Stimulated activated CD8-positive, alpha-beta memory T cell treated with anti-CD3 and anti-CD28 coated beads, Interleukin-15, amount 100 ng/mL, for 1 hour (primary cell): ENCODE measurements at places on chromosomes 5 and 9.

DNA sequence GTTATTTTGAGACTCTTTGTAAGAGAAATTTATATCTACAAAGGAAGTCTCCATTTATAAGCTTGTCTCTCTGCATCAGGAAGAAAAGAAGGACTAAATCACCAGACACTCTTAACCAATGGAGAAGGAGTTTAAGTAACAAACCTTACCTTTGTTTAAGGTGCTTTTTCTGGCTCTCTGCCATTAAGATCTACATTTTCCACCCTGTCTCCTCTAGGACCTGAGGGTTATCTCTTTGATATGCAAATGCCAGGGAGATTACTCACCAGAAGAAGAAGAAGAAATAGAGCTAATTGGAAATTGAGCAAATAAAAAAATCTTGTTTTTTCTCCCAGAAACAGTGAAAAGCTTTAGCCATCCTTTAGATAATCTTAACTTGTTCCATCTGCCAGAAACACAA lies 60.9 kb downstream of the CDKN2A start:
- DNase-seq: no peak

- no peak for DNase-seq
These were observed 95.5 kb downstream of the PDE8B start for GRCh38 chr5:77305956-77306355.

DNA sequence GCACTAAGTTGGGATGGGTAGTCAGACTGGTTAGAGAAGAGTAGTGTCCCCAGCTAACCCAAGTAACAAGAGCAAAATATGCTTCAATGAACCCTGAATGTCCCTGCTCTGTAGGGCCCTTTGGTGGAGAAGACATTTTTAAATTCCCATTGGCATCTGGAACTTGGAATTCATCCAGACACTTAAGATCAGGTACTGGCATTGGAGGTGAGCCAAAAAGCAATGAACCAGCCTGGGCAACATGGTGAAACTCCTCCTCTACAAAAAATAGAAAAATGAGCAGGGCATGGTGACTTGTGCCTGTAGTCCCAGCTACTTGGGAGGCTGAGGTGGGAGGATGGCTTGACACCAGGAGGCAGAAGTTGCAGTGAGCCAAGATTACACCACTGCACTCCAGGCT lies 58.9 kb upstream of the ZNF618 start:
- DNase-seq: no peak

DNA sequence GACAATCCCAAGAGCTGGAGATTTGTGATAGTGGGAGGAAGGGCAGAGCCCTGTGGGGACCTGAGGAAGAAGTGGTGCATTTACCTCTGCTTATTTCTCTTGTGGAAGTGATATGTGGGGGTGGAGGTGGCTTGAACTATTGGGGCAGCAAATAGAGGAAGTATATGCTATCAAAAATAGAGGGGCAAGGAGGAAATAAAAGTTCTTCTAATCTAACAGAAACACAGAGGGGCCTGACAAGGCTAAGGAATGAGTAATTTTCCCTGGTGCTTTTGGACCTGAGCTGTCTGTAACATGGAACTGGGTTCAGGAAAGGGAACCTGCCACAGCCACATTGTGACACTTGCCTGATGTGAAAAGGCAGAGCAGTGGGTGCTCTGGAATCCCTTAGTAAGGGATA lies 378.6 kb upstream of the KLF4 start:
- DNase-seq: no peak

GRCh38 chr5:21680196-21680595 lies 1172.9 kb downstream of the CDH12 start:
- no peak for DNase-seq

- no peak for DNase-seq
These were observed 50.8 kb upstream of the CTNNA1 start for GRCh38 chr5:138702166-138703077.

DNA sequence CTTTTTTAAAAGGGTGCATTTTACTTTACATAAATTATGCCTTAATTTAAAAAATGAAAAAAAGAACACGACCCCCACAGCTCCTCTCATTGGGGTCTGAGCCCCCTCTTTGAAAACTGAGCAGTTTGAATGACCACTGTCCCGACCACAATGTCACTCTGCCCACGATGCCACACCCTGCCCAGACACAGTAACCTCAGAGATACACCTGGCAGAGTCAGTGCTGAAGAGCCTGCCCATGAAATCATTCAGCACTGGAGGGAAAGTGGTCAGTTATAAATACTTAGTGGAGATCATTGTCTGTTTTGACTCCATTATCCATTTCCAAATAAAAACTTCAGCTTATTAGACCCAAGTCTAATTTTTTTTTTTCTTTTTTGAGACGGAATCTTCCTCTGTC lies 49.3 kb downstream of the DNAJC21 start:
- DNase-seq: no peak

DNA sequence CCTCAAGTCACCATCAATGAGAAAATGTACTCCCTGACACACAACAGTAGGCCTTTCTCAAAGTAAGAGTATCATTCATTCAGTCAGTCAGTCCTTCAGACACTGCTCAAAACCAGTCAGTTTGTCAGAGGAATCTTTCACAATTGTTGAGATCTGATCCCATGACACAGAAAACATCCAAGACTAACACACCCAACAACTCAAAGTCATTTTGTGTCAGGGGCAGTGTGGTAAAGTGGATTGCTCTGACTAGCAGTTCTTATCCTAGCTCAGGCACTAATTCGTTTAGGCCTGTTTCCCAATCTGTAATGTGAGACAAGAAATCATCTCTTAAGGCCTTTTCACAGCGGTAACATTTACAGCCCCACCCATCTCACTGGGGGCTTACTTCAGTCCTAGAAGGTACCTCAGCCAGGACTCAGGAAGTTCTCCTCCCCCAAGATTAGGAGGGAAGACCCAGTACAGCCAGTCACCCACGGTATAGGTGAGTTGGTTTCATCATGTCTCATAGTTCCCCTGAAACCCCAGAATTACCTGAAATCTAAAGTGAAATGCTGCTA lies 31.9 kb downstream of the SH3TC2 start:
- no peak for DNase-seq

- DNase-seq: no peak
These were observed 39.2 kb downstream of the MARCHF11 start for GRCh38 chr5:16140417-16140816.

DNA sequence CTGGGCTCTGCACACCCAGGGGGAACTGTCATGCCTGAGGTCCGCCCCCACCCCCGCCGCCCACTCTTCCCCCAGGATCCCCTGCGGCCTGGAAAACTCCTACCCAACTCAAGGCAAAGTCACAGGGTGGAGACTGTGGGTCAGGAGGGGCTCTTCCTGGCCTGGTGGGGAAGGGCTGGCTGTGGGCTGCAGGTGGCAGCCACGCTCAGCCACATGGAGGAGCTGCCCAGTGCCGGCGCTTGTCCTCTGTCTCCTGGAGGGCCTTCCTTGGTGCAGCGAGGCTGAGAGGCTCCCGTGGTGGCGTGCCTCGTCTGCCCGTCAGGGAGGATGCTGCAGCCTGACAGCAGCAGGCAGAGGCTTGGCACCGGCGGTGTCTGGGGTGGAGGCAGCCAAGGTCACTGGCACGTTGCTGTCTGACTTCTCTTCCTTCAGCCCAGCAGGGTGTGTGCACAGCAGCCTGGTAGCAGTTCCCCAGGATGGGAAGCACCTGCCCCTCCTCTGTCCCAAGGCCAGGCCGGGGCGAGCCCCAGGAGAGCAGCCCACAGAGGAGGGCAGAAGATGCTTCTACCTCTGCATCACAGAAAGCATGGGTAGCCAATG lies 78.1 kb downstream of the ADAMTS2 start:
- DNase-seq: no peak

- DNase-seq: no peak
These were observed 23.4 kb downstream of the UBLCP1 start for GRCh38 chr5:159286420-159287035.

DNA sequence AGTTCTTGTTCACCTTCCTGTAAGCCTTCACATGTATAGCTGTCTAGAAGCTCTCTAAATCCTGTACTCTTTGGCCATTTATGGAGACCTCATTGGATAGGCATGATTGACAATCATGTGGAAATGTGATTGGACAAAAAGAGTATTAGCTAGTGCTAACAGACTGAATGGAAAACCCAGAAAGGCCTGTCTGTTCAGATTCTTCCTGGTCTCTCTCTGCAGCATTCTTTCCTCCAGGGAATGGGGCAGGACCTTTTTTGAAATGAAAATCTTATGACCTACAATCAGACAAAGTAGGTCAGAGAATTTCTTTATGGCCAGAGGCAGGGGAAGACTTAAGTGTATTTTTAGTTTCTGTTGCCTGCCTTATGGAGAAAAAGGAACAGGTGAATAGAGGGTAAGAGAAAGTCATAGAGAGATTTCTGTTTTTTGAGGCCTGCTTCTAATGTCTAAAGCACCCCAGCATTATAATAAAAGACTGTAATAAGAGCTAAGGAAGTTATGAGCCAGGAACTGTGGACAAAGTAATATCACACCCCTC lies 152.4 kb upstream of the CCDC152 start:
- DNase-seq: no peak

DNA sequence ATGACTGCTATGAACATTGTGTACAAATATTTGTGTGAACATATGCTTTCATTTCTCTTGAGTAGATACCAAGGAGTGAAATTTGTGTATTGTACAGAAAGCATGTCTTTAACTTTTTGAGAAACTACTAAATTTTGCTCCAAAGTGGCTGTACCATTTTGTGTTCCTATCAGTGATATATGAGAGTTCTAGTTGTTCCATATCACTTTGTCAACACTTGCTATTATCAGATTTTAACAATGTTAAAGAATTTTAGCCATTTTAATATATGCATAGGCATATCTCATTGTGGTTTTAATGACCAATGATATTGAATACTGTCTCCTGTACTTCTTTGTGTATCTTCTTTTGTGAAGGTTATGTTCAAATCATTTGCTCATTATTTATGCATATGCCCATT lies 142.9 kb upstream of the NR3C1 start:
- no peak for DNase-seq

GRCh38 chr5:82873452-82873851 lies 203.7 kb downstream of the TMEM167A start:
- no peak for DNase-seq

- DNase-seq: no peak
These were observed 46.8 kb downstream of the NIPSNAP3B start for GRCh38 chr9:104810421-104811339.

GRCh38 chr9:80061096-80061495 lies 489.3 kb downstream of the TLE4 start:
- DNase-seq: no peak

DNA sequence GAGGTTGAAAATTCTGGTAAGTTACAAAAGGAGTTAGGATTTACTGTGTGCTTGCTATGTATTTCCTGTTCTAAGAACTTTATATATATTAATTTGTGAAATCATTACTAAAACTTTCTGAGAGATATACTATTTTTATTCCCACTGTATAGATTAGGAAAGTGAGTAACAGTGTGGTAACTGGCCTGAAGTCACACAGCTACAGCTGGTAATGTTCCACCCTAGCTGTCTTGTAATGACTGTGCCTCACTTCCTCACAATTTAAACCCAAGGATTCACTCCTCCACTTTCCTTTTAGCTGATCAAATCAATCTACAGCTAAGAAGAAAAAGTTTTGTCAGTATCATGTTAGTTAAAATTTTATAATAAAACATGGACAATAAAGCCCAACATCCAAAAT lies 278.8 kb downstream of the GAS1 start:
- no peak for DNase-seq

- peak; percentile 35 for DNase-seq
These were observed 709 bp downstream of the ELL2 start for GRCh38 chr5:95960667-95961616.

DNA sequence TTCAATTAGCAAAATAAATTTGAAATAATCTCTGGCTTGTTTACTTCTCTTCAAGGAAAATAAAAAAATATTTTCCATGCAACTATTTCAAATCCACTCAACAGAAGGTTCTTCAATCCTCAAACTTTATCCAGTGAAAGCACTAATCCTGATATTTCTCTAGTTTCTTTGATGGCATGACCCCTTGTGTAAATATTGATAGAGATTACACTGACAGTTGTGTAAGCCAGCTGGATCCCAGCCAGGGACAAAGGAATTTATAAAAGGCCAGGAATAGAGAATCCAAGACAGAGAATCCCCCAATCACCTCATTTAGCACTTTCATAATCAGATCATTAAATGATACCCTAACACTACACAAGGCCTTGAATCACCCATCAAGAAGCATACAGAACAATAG lies 135.2 kb downstream of the GNA14 start:
- no peak for DNase-seq

DNA sequence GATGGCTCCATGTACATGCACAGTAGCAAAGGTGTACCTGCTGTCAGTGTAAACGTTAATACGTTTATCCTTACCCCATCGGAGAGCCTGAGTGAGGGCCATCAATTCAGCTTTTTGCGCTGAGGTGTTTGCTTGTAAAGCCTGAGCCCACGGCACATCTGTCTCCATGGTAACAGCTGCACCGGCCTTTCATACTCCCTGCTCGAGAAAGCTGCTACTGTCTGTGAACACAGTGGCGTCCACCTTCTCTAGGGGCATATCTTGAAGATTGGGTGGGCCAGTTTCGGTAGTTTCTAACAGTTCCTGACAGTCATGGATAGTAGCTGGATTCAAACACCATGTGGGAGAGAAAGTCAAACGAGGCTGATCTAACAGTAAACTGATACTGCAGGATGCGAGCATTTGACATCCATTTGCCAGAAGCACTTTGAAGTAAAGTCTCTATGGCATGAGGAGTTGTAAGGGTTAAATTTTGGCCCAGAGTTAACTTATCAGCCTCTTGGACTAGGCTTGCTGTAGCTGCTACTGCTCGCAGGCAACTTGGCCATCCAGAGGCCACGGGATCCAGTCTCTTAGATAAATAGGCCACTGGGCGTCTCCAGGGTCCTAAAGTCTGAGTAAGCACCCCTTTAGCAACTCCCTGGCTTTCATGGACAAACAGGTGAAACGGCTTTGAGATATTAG lies 21.0 kb upstream of the RHOBTB3 start:
- no peak for DNase-seq

DNA sequence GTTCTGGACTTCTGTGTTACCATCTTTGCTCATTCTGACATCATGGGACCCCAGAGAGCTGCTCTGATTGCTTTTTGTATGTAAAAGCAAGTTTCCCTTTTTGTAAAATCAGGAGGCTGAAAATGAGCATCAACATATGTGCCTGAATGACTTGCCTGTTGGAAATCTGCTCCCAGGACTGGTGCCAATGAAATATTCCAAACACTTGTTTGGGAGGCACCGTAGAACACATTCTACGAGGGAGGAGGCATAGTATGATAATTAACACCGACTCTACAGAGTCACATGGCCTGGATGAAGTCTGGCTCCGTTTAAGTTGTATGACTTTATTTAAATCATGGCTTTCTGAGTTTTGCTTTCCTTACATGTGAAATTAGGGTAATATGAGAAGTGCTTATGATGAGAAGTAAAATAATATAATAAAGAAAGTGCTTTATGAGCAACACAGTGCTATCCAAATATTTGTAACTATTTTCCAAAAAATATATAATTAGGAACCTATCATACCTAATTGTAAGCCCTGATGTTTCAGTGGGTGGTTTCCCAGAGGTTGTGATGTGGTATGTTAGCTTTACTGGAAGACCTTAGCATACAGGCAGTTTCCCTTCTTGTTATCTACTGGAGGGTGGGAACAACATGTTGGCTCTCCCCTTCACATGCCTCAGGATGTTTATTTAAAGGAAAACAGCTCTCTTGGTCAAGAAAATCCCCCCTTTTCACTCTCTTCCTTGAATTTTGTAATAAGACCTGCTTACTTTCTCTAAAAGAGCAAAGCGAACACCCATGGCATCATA lies 238.1 kb downstream of the FBXL7 start:
- DNase-seq: no peak
